ENCODE measurements at places on chromosomes 13 and 19.

DNA sequence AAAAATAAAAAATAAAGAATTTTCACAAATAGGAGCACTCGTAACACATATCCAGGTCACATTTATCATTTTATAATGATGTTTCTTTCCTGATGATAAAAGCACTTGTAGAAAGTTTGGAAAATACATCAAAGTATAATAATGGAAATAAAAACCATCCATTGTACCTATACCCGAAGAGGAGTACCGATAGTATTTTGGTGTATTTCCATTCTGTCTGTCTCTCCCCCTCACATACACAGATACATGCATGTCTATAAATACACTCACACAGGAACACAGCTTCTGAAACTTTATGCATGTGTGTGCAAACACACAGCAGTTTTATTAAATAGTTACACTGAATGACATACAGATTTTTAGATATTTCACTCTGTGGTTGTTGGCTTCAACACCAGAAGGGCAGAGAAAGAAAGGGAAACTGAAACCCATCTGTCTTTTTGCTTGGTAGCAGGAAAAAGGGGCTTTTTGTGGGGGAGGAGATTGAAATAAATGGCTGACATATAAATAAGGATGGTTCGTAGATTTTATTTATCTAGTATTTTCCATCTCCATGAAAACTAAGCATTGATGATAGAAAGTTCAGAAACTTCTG, 114.8 kb downstream of the LRCH1 start:
- DNase-seq, result no peak

DNA sequence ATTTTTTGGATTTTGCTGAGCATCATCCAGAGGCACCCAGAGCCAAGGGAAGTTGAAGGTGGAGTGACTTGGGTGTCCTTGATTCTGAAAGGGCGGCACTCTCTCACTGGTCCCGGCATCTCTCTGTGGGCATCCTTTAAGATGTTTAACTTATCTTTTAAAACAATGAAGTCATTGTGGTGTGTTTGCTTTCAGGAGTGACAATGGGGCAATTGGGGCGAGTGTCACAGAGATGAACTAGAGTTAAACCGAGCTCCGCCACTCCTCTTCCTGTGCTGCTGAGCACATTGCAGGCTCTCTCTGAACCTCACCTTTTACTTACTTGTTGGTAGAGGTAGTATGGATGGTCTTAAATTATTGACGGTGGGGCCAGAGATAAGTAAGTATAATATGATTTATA, 295.7 kb downstream of the MYO16 start:
- no peak for DNase-seq

- no peak for DNase-seq
Observed at GRCh38 chr13:78035500-78035899, 116.9 kb upstream of the EDNRB start.

GRCh38 chr13:112910616-112911280, 58.3 kb upstream of the MCF2L start:
- no peak for DNase-seq

GRCh38 chr19:46489445-46490272, 6.0 kb downstream of the PNMA8B start:
- DNase-seq, result no peak

DNA sequence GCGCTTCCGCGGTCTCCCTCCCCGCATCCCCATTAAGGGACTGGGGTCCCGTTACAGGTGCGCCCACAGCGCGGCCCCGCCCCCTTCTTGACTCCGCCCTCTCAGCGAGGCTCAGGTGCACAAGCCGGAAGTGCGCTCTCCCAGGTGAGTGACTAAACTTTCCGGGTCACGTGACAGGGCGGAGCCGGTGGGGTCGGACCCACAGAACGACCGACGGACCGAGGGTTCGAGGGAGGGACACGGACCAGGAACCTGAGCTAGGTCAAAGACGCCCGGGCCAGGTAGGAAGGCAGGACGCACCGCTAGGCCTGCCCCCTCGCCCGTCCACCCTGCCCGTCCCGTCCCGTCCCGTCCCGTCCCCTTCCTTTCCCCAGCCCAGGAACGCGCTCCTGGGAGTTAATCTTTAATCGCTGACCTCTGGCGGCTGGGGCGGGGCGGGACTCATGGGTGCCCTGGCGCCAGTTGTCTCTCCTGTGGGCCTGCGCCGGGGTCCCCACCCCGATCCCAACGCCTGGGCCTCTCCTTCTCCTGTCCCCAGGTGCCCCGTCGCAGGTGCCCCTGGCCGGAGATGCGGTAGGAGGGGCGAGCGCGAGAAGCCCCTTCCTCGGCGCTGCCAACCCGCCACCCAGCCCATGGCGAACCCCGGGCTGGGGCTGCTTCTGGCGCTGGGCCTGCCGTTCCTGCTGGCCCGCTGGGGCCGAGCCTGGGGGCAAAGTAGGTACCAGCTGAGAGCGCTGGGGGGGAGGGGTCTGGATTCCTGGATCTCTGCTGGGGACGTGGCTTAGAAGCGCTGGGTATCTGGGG, at the start of gene CRB3:
CRB3 (plus strand) TSS at position 202 of the 804 bp plus-strand sequence; CDS start at position 633, 431 bp downstream.
- DNase-seq, result peak; percentile 78

DNA sequence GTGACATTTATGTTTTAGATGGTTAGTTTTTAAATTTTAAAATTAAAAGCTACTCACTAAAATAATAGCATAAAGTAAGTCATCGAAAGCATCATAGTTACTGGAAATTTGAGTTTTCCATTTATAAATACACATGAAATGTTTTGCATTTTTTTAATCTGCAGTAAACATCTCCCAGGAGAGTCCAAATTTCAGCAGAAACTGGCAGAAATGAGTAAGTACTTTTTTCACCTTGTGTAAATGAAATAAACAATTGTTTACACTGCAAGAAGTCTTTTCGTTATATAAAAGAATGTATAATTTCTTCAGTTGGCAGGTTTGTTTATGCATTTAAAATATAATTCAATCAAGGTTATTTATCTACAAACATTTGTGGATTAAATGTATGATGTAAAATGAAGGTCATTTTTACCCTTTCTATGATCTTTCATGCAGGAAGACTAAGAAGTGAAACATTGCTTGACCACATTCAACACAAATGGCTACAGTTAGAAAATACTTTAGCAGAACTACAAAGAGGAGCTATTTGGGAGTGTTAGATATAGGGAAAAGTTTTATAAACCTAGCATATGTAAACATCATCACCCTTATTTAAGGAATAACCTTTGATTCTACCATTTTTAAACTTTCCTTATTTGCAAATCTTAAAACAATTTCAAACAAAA, 55.6 kb downstream of the RCBTB2 start:
- no peak for DNase-seq

GRCh38 chr13:58908019-58908679, 1255.6 kb downstream of the DIAPH3 start:
- DNase-seq, result no peak

DNA sequence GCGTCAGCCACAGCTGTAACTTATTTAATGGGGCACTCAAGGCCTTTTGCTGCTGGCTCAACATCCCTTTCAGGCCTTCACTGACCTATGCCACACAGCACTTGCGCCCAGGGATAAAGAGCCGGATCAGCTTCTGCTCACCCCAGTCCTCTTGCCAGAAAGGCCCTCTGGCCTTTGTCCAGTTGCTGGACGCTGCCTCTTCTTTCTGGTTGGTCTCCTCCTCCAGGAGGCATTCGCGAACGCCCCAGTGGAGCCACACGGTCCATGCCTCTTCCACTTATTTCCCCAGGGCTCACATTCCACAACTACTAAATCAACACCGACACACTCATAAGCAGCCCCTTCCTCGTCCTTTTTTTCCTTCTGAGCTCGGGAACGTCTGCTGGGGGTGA, 3.7 kb upstream of the ZNF329 start:
- no peak for DNase-seq

DNA sequence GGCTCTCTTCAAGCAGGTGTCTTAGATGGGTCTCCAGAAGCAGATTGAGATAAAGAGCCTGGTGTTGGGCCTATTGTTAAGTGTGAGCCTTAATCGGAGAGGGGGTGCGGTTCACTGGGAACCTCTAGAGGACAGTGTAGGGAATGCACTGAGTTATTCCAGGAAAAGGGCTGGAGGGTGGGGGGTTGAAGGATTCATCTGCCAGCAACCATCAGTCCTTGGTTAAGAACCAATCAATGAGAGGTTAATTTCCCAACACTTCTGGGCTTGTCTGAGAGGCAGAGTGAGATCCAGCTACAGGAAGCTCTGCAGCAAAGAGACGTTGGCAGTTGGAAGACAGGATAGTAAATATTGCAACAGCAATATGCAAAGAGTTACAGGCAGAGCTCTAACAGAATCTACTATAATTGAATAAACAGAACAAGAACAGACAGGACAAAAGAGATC, 28.7 kb downstream of the CYP4F2 start:
- no peak for DNase-seq

DNA sequence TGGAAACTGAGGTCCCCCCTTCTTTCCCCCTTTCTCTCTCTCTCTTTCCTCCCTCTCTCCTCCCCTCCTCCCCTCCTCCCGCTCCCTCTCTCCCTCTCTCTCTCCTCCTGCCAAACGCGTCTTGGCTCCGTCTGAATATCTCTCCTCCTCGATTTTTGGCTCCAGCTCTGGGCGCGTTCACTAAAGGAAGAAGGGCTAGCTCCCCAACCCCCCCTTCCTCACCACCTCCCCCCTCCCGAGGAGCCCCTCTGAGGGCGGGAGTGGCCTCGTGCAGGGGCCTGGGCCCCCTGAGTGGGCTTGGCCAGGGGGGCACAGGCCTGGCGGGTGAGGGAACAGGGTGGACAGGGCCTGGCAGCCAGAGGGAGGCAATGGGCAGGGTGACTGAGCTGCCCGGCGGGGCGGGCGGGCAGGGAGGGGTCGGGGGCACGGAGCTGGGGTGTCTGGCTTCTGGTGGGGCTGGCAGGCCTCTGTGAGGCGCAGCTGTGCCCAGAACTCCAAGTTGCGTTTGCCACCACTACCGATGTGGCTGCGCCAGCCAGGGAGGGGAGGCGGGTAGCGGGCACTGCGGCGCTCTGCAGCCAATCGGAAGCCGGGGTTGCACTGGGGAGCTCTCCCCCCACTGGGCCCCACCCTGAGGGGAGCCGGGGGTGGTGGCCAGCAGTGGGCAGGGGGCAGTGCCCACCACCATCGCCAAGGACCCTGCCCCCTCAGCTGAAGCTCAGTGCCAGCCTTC, 7.1 kb downstream of the NFIX start:
- no peak for DNase-seq

DNA sequence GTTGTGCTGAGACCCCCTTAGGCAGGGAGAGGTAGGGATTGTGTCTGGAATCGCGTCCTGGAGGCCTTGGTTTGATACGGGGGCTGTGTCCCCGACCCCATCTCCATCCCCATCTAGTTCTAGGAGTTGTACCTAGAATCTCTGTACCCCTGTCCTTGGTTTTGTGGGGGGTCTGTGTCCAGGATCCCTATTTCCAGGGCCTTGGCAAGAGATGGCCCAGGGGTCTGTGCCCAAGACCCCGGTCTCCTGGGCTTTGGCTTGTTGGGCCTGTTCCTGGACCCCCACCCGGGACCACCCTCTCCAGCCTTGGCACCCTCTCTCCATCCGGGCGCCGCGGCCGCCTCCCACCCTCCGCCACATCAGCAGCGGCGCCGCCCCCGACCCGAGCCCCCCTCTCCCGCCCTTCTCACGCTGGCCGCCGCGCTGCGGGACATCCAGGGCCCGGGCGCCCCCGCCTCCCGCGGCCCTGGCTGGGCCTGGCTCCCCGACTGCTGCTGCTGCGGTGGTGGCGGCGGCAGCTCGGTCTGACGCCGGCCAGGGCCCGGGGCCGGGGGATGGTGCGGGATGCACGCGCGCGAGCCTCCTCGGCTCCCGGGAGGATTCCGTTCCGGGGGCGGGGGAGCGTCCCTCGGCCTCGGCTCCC, at the start of gene NUMBL:
NUMBL (minus strand) TSS at position 602 of the 643 bp plus-strand sequence; CDS start at position 434, 168 bp downstream.
- no peak for DNase-seq

- DNase-seq, result no peak
Observed at GRCh38 chr13:42991898-42992763, at the start of gene EPSTI1. EPSTI1 (minus strand) TSS chr13:42992241; CDS start chr13:42992165, 76 bp downstream.

- DNase-seq, result no peak
Observed at GRCh38 chr19:15210323-15210781, 9.6 kb upstream of the NOTCH3 start.

GRCh38 chr13:30675717-30676116, 58.0 kb downstream of the USPL1 start:
- DNase-seq, result no peak

DNA sequence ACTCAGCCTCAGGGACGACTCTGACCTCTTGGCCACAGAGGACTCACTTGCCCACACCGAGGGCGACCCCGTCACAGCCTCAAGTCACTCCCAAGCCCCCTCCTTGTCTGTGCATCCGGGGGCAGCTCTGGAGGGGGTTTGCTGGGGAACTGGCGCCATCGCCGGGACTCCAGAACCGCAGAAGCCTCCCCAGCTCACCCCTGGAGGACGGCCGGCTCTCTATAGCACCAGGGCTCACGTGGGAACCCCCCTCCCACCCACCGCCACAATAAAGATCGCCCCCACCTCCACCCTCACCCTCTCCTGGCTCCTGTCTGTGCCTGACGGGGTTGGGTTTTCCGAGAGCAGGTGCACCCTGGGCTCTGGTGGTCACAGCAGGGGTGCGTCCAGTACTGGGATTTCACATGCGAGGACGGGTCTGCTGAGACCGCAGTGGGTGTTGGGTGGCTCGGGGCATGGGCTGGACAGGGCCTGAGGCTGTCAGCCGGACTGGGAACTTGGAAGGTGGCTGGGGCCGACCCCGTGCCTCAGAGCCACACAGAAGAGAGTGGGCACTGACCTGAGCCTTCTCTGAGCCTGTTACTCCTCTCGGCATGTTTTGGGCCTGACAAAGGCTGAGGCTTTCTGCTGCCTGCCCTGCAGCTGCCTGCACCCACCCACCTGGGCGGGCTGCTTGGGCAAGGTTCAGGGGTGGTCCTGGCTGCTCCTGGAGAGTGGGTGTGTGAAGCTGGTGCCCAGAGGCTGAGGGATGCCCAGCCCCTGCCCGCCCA, 6.3 kb upstream of the HCN2 start:
- DNase-seq, result no peak

DNA sequence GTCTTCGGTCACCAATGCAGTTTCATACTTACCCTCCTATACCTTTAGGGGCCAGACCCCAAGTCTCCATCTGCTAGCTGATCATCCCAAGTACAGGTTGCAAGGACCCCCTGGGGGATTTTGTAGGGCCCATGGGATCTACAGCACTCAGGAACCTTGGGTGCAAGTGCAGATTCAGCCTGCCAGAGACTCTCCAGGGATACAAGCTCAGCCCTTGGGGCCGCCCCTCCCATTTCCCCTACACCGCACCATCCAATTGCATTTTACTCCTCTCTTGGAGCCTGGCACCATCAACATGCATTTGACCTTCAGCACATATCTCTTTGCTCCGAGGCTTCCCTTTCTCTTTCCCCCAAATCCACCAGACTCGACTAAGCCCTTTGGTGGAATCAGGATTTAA, 154.7 kb upstream of the ZNF536 start:
- no peak for DNase-seq

GRCh38 chr19:7916955-7917266, 2.3 kb downstream of the TGFBR3L start:
- DNase-seq, result no peak

DNA sequence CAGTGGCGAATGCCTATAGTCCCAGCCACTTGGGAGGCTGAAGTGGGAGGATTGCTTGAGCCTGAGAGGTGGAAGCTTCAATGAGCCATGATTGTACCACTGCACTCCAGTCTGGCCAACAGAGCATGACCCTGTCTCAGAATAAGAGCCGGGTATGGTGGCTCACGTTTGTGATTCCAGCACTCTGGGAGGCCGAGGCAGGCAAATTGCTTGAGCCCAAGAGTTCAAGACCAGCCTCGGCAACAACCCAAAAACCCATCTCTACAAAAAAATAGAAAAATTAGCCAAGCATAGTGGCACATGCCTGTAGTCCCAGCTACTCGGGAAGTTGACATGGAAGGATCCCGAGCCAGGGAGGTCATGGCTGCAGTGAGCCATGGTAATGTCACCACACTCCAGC, 5.3 kb upstream of the NECTIN2 start:
- no peak for DNase-seq

All from NCI-H1436 (cell line).